GM18507 (cell line): ENCODE measurements at places on chromosomes 1 and 21.

GRCh38 chr1:14236097-14236496, 362.4 kb upstream of the KAZN start:
- no peak for DNase-seq

- no peak for DNase-seq
These were observed 217.4 kb upstream of the KCNK2 start for GRCh38 chr1:214864896-214865688.

DNA sequence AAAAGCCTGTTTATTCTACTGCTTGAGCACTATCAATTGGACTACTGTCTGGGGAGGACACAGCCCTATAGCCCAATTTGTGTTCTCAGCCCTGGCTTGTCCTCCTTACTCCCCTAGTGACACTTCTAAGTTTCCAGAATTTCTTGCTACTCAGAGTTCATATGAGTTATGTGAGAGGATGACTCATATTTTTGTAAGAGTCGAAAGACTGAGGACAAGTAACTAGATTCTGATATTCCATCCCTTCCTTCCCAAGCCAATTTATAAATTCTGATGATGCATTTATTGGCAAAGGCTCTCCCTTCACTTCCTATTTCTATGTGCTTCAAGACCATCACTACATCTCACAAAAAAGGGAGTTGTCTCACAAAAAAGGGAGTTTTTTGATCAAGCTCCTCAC, 422.2 kb upstream of the DEPDC1 start:
- DNase-seq, result no peak

GRCh38 chr1:59685666-59686065, 129.1 kb upstream of the HOOK1 start:
- no peak for DNase-seq

DNA sequence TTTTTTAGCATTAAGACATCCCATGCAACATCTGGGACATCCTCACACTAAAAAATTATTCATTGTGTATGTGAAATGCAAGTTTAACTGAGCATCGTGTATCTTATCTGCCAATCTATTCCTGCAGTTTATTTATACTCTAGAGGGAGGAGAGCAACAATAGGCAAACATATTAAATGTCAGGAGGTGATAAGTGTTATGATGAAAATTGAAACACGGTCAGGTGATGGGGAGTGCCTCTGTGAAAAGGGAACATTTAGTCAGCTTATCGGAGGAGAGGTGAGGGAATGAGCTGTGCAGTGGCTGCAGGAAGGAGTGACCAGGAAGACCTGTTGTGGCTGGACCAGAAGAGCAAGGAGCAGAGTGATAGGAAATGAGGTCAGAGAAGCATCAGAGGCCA, 775 bp upstream of the EFCAB14 start:
- no peak for DNase-seq

- no peak for DNase-seq
These were observed 4.9 kb upstream of the PROX1 start for GRCh38 chr1:213982672-213983492.

- DNase-seq, result peak; percentile 49
These were observed 179.4 kb downstream of the HIVEP3 start for GRCh38 chr1:41739061-41739955.

- DNase-seq, result no peak
These were observed 45.6 kb downstream of the PBX1 start for GRCh38 chr1:164604541-164604940.

DNA sequence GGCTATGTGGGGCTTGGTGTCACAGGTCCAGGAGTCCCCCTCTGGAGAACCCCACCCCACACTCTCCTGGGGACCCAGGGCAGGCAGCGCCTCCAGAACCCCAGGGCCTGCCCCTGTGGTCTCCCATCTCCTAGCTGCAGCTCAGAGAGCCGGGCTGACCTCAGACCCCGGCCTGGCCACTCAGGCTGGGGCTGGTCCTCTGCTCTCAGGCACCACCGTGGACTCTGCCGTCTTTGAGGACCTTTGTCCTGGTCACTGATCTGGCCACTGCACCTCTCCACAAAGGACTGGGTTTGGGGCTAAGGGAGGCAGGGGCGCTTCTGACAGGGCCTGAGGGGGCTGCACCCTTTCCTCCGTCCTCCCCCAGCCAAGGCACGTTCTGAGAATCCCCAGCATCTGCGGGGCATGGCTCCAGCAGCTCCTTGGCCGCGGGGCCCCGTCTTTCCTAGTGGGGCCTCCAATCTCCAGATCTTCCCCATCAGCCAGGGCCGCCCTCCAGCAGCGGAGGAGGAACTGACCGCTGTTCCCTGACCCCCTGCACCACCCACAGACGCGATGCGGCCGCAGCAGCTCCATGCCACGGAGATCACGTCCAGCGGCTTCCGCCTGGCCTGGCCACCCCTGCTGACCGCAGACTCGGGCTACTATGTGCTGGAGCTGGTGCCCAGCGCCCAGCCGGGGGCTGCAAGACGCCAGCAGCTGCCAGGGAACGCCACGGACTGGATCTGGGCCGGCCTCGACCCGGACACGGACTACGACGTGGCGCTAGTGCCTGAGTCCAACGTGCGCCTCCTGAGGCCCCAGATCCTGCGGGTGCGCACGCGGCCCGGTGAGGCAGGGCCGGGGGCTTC, 3.3 kb downstream of the VWA1 start:
- no peak for DNase-seq

DNA sequence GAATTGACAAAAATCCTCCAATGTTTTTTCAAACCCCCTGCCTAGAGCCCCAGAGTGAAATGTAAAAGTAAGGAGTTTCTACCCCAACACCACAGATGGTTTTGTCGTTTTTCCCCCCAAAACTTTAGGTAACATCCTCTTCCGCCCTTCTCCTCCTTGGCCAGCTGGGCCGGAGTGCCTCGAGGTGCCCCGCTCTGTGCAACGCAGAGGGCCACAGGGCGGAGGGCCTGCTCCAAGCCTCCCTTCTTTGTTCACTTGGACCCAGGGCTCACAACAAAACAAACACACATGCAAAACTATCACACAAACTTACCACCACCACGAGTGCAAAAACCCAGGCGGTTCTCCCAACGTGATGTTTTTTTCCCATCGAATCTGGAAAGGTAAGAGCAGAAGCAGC, 1.9 kb downstream of the SSBP3 start:
- DNase-seq, result no peak

- DNase-seq, result no peak
These were observed 11.4 kb downstream of the DEPDC1 start for GRCh38 chr1:68485431-68486022.

DNA sequence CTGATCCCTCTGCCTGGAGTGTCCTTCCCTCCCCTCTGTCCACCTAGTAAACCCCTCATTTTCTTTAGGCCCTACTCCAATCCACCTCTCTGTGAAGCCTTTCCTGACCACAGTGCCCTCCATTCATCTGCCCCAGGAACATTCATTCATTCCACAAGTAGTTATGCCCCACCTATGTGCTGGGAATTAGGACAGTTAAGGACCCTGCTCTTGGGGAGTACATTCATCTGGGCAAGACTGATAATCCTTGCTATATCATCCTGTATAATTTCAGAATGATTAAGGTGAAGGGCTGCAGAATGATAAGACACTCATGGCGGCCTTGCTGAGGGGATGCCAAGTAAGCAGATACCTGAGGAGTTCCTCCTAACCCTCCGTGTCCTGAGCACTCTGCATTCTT, 10.3 kb upstream of the FAM20B start:
- no peak for DNase-seq

DNA sequence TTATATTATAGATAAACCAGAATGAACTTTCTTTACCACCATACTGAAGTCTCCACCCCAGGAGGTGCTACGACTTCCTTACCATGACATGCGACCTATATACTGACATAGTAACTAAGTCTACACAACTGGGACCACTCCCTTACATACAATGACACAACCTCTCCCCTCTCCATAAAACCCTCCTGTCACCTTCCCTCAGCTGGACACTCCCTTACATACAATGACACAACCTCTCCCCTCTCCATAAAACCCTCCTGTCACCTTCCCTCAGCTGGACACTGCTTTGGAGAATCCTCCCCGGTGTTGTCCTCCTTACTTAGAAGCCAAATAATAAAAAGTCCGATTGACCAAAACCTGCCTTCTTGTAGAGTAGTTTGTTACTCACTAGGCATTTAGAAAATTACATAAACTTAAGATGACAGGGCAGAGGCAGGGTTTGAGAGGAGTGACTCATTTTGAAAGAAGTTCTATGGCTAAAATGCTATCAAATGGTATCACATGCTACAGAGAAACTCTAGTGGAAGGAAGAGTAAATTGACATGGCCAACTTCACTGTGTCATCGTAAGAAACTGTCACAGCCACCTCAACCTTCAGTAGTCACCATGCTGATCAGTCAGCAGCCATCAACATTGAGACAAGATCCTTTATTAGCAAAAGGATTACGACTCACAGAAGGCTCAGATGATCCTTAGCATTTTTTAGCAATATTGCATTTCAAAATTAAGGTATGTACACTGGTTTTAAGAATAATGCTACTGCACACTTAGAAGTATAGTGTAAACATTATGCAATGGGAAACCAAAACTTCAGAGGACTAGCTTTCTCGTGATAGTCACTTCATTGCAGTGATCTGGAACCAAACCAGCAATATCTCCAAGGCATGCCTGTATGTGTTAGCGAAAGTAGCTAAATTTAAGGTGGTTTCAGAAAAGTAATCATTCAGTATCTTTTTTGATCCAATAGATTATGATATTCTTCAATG, 56.4 kb downstream of the AHCTF1 start:
- DNase-seq, result no peak

DNA sequence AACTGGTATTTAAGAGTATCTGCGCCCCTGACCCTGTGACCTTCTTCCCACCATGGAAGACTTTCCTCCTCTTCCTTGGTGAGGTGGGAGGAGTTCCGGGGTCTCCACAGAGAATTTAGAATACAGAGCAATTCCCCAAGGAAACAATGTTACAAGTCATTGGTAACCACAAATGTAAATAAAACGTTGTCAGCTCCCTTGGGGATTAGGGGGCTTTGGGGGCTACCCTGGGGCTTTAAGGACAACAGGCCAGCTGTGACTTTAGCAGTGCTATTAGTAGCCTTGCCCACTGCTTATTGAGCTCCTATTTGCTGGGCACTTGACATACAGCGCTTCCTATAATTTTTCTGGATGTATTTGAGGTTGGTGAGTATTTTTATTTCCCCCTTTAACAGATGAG, 69.0 kb downstream of the IGSF21 start:
- DNase-seq, result no peak

DNA sequence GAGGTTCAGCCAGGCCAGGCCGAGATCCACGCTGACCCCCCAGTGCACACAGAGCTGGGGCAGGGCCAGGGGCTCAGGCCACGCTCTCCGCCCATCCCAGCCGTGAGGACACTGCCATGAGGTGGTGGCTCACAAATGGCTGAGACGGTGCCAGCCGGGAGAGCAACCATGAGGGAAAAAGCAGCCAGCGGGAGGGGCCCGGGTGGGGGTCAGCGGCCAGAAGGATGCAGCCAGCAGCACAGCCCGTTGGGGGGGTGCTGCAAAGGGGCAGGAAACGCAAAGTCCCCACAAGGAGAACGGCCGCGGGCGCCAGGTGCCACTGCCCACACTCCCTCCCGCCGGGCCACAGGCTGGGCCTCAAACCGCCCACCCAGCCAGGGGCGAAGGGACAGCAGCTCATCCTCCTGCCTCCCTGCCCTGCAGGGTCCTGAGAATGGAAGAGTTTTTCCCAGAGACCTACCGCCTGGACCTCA, 8.3 kb downstream of the TTLL10 start:
- no peak for DNase-seq

GRCh38 chr1:62228136-62228882, 33.7 kb downstream of the L1TD1 start:
- DNase-seq, result no peak

DNA sequence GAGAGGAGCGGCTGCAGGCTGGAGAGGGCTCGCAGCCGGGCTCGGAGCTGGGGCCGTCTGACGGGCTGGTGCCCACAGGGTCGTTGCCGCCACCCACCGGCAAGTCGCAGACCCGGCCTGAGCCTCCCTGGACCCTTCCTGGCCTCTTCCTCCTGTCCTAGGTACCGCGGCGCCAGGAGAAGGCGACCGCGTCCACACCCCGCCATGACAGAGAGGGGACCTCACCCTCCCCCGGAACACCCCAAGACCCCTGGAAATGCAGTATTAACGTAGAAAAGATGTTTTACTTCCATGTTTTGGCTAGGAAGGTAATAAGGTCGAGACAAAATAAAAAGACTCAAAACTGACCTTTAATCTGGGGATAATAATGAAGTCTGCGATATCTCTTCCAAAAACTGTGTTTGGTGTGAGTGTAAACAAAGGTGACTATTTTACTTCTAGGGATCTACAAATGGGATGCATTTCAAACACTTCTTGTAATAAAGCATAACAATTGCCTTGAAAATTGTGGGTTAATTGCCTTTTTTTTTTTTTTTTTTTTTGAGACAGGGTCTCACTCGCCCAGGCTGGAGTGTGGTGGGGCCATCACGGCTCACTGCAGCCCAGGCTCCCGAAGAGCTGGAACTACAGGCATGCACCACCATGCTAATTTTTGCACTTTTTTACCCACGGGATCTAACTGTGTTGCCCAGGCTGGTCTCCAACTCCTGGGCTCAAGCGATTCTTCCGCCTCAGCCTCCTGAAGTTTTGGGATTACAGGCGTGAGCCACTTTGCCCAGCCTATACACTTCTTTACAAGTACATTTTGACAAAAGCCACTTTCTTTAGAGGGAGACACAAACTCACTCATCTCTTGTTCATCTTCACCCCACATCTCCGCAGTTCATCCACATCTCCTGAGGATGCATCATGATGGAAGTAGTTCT, 838 bp upstream of the RSRP1 start:
- DNase-seq, result no peak

DNA sequence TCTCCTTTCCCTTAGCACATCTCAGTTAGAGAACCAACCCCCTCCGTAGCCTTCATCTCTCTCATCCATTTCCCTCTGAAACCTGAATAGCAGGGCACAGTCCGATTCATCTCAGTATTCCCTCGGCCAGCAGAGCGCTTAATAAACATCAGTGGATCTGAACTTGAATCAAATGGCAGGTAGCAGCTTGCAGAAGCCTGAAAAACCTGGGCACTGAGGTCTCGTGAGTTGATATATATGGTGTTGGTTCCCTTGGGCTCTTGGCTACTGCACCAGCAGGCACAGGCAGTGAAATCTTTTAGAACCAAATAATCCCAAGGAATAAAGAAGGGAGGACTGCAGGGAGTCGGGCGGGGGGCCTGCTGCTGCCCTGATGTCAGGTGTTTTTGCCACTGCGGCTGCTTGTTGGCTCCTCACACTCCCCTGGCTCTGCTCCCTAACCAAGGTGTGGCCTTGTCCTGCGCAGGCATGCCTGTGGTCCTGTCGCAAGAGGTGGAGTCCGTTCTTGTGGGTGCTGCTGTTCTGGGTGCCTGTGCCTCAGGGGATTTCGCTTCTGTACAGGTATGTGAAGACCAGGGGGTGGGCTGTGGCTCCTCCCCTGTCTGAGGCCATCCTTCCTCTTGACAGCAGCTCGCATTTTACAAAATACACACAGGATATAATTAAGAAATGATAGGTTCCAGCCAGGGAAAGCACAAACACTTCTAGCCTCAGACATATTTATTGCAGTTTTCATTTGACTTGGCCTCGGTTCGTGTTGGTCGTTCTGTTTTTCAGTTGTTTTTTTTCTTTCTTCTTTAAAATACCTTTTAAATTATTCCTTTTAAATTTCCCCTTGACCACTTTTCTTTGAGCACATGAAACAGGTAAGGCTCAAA, 140.9 kb upstream of the HOOK1 start:
- DNase-seq, result no peak
